Kasumi-1 (cell line): ENCODE measurements at places on chromosomes 7 and 10.

DNA sequence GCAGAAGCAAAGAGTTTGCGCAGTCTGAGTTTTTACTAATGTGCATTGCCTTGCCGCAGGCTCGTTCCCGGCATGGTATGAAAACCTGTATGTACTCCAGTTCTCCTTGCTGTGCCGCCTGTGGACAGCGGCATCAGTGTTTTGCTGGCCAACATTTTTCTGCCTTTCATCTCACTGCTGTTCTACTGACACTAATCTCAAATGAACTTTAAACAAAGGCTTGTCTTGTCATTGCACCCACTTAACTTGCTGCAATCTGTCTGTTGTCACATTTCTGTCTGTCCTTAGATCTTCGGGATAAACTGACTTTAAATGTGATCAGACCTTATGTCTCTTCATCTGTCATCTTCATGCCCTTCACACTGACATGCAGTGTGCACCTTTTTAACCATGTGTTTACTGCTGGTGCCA, 71.7 kb upstream of the ZNRF2 start:
- DNase-seq, result no peak

- no peak for DNase-seq
These were observed 357.1 kb downstream of the TCERG1L start for GRCh38 chr10:130954326-130954905.

DNA sequence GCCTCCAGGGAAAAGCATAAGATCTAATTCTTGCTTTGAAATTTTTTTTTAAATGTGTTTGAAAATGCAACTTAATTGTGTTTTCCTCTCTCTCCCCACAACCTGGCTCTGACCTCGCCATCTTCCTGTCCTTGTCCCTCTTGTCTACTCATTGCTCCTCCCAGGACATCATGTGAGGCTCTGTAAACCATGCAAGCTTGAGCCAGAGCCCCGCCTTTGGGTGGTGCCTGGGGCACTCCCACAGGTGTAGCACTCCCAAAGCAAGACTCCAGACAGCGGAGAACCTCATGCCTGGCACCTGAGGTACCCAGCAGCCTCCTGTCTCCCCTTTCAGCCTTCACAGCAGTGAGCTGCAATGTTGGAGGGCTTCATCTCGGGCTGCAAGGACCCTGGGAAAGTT, 9.8 kb upstream of the CDHR1 start:
- DNase-seq, result no peak

GRCh38 chr10:50325449-50326171, 74.3 kb upstream of the ASAH2 start:
- peak; percentile 92 for DNase-seq

DNA sequence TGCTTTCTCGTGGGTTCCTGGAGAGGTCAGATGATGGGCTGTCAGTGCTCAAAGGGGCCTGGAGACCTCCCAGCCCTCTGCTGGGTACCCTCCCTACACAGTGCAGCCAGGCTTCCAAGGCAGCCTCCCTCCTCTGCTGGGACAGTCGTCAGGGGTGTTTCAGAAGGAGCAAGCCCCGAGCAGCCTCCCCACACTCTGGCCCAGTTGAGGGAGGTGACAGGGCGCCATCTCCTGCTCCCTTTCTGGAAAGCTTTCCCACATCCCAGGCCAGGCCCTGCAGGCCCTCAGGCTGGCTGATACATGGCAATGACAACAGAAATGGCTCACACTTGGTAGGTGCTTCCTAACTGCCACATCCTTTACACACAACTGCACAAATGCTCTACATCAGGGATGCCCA, 32.1 kb downstream of the KCNMA1 start:
- no peak for DNase-seq

- DNase-seq, result no peak
These were observed 43.8 kb downstream of the JAKMIP3 start for GRCh38 chr10:132109341-132110110.

DNA sequence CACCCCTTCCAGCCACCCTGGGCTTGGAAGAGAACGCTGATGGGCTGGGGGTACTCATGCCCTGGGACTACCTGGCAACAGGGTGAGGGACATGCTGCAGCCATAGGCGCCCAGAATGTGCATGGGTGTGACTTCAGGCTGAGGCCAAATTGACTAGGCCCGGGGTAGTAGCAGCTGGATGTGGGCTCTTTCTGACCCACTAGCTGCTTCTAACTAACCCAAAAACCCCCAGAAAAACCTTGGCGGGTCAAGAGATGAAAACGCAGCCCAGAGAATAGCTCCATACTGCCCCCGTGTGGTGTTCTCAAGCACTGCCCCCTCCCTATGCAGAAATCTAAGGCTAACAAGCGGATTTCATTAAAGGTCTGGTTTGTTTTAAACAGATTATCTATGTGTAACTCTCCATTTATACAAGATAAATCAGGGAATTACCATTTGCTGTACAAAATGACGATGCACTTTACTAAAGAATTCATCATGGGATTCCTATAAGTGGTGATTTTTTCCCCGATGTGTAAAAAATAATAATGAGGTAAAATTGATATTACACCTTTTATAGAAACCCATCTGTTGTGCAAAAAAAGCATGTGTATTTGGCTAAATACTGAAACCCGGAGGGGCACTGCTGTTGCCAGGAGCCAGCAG, 4.2 kb downstream of the SMARCD3 start:
- DNase-seq, result peak; percentile 58
